ENCODE measurements at places on chromosomes 7 and 10. TPM values are rescaled to one million over a fixed set of nuclear protein-coding genes. Genes with fewer than 3 reads are reported as not detected.

DNA sequence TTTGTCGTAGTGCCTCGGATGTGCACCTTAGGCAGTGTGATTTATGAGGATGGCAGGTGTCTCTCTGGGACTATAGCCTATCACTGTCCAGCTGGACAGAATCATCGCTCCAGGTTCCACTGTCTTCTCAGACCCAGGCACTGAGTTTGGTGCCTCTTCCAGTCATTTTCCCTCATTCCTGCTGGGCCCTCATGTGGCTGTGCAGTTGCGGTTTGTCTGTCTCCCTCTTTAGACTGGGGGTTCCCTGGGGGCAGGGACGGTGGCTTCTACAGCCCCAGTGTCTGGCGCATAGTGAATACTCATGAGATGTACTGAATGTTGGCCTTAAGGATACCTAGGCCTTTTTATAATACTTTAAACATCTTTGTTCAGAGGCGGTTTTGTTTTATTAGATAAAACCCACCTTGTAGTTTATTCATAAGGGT lies 28.9 kb downstream of the CCM2 start:
- no peak for DNase-seq

GRCh38 chr7:140534743-140535142 lies 55.4 kb upstream of the MKRN1 start:
- peak; percentile 59 for DNase-seq

ZNF804B gene
- total RNA-seq = not detected

DNA sequence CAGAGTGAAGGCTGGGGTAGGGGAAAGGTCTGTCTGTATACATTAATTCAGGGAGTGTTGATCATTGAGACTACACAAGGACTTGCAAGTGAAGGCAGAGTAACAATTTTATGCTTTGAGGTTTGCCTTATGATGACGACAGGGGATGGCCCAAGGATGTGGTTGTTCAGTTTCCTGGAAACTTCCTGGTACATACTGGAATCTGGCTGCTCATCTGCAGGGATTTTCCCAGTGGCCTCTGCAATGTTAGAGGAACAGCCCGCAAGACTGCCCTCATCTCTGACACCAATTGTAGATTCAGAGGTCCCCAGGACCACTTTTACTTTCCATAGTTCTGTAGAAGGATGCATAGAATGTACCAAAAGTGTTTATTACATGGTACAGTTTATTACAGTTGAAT lies 189.6 kb downstream of the TMEM178B start:
- DNase-seq = no peak

DNA sequence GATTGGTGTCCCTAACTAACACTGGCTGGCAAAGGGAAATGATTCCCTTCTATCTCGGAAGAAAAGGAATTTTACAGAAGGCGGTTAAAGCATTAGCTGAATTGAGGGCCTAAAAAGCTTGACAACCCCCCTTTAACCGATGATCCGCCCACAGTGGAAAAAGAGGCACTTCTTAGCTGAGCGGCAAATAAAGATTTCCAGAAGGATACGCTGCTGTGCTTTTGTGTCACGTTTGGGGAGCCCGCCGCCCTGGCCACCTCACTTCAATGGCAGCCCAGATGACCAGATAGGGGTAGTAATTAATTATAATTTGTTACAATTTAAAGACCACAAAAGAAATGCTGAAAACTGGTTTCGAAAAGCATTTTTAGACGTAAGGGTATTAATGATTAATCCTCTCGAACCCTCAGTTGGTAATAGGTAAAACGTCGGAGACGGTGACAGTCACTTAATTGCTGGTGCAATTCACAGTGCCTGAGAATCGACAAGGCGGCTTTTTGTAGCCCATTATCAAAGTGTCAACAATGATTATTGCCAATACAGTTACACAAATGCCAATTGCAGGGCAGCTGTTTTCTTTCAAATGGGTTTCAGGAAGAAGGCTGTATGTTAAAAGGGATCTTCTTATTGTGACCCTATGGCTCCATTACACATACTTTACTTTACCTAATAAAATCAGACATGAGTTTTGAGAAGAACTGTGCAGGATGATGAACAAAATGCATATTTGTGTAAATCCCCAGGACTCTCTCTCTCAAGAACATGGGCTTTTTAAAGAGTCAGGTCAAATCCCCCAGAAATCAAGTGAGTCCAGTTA lies 154.1 kb downstream of the PIP4K2A start:
- no peak for DNase-seq

DNA sequence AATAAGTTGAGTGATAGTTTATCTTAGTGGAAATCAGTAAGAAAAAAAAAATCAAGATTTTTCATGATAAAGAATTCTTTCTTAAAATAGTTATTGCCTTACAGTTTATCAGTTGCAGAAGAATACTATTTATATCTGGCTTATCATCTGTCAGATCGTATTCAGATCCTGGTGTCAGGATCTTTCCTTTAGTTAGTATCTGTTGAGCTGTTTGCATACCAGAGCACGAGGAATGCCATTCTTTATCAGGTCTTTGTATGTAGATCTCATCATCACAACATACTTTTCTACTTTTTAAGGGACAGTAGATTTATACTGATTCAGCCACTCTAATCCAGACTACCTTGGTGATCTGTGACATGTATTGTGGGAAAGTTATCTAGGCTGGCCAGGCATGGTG lies 12.5 kb downstream of the ENO4 start:
- DNase-seq = no peak

- no peak for DNase-seq
Observed at GRCh38 chr7:47198159-47198558, 383.8 kb downstream of the TNS3 start.

SPAM1 gene
- not detected for total RNA-seq

DNA sequence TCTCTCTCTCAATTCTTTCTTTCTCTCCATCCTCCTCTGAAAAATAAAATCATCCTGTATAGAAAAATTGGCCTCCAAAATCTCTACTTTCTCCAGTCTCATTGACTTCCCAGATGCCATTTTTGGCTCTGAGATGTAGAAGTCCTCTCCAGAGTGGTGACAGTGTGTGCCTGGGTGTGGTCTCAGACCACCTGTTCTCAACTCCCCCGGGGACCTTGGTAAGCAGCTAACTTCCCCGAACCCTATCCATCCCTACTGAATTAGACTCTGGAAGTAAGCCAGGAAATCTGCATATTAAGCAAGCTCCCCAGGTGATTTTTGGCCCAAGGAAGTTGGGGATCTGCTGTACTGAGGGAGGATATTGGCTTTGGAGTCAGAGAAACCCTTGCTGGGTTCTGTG lies 120.5 kb downstream of the WDR11 start:
- no peak for DNase-seq

- DNase-seq = no peak
Observed at GRCh38 chr7:78571292-78571691, 772.7 kb downstream of the PHTF2 start.

DNA sequence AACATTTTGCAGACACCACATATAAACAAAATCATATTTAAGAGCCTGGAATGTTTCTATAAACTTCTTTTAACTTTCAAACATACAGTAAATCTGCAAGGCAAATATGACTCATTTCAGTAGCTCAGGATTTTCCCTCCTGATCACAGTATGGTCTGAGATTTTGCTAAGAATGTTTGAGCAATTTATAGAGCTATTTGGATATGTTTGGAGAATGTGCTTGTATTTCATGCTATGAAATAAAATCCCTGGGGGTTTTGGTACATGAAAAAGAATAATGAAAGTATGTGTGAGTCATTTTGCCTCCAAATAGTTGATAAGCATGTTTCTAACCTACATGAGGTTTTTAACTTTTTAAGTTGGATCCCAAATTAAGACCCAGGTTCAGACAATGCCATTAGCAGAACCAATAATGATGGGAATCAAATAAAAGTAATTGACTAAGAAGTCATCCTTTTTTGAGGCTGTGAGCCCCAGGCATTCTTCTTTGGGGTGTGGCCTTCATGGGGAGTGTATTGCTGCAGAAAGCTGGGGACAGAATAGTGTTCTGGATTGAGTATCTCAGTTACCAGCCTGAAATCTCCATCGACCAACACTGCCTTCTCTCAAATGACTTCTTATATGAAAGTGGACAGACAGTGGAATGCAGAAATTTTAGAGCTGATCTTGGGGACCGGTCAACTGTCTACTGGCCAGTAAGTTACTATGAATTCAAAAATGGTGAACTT lies 66.1 kb upstream of the AGBL3 start:
- peak; percentile 51 for DNase-seq

GRCh38 chr7:30775992-30776391 lies 4.8 kb downstream of the MINDY4 start:
- DNase-seq = no peak

- DNase-seq = no peak
Observed at GRCh38 chr7:104922182-104923009, 91.6 kb upstream of the KMT2E start.

DNA sequence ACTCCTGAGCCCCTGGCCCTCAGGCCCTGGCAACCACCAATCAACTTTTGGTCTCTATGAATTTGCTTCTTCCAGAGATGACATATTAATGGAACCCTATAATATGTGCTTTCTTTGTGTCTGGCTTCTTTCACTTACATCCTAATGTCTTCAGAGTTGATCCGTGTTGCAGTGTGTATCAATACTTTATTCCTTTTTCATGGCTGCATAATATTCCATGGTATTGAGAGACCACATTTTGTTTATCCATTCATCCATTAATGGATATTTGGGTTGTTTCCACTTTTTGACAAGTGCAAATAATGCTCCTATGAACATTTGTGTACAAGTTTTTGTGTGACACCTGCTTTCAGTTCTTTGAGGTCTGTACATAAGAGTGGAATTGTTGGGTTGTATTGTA lies 43.3 kb upstream of the ELFN1 start:
- no peak for DNase-seq

DNA sequence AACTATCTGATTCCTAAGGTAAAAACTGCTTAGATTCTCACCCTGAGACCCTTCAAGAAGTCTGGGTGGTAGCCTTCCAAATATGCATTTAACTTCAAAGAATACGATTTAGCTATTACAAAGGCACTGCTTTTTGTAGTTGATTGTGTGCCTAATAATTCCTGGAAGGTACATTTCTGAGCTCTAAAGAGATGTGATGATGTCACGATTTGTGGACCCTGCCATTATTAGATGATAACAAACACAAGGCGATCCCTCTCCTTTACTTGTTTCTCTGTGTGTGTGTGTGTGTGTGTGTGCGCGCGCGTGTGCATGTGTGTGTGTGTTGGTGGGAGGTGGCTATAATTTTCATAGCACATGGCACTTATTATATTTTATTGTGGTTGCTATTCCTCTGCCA lies 70.9 kb downstream of the TFPI2 start:
- DNase-seq = no peak

DNA sequence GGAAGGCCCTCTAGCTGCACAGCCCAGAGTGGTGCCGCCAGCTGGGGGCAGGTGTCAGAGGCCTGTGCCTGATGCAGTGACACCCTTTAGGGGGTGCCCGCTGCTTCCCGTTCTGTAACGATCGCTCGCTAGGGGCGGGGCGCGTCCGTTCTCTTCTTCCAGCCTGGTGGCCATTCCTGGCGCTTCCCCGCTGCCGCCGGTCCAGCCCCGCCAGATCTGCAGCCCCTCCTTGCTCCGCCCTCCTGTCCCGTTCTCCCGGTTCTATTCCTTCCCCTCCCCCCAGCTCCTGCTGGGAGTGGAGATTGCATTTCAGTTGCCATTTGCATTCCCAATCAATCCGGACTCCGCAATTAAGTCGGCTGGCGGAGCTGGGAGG lies 39.2 kb downstream of the AGAP3 start:
- peak; percentile 85 for DNase-seq

DNA sequence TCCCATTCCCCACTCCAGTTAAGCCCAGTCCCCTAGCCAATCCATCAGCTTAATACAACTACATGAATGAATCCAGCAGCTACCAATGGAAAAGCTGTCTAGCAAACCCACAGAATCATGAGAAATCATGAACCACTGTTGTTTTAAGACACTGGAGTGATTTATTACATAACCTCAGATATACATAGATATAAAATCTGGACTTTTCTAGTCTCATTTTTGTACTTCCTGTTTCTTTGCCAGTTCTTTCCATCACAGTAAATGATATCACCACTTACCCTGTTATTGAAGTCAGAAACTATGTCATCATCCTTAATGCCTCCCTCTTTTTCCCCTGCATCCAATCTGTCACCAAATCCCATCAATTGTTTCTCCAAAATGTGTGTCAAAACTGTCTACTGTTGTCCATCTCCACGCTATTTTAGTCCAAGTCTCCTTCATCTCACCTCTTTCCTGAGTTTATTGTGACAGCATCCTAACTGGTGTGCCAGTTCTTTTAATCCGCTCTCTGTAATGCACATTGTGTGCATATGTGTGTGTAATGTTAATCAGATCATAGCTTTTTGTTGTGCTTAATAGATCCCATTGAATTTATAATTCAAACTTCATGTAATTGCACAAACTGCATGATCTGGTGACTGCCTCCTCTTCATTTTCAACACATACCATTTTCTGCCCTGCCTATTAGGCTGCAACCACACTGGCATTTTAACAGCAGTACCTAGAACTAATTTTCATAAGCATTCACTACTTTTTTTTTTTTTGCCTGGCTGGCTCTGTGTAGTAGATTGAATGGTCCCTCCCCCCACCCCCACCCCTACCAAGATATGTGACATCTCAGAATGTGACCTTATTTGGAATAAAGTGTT lies 56.0 kb downstream of the MKLN1 start:
- no peak for DNase-seq

GRCh38 chr10:34397324-34397723 lies 417.8 kb downstream of the PARD3 start:
- DNase-seq = no peak

KCNH2 gene
- 16.5 TPM for total RNA-seq

DNA sequence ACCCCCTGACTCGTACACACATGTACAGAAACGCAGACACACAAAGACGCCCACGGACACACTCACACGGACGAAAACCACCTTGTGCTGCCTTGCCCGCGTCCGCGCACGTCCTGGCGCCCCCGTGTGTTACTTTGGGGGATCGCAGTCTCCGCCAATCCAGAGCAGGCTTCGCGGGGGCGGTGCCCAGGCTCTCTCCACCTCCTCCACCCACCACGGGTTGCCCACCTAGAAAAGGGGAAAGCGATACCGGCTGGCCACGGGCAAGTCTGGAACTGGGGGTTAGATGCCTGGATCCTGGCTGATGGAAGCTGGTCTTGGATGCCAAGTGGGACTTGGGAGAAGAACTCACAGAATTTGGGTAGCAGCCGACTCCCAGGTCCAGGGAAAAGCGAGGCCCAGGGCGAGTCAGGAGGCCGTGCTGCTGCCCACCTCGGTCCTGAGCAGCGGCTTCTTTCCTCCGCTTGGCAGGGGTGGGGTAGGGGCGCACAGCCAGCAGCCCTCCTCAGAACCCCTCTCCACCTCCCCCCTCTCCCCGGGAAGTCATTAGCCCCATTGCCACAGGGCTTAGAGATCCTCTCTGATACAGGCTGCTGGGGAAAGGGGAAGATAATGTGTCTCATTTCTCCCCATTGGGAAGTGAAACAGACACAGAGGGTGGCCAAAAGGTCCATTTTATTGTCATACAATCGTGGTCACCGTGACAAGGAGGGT lies 4.6 kb upstream of the VGF start:
- DNase-seq = peak; percentile 69

All from tongue (tissue), 3 donors.